ENCODE measurements at places on chromosomes 6 and 20.

- DNase-seq = no peak
Observed at GRCh38 chr6:154427446-154427845, 70.8 kb upstream of the IPCEF1 start.

GRCh38 chr6:93183531-93183972, 235.8 kb downstream of the EPHA7 start:
- no peak for DNase-seq

- peak; percentile 87 for DNase-seq
Observed at GRCh38 chr6:43491750-43492661, 14.6 kb downstream of the TJAP1 start.

GRCh38 chr6:113428702-113429101, 428.4 kb upstream of the MARCKS start:
- DNase-seq = no peak

- DNase-seq = peak; percentile 35
Observed at GRCh38 chr6:134322216-134322615, 4.3 kb upstream of the SGK1 start.

GRCh38 chr20:43937591-43937990, 22.9 kb downstream of the TOX2 start:
- DNase-seq = no peak

DNA sequence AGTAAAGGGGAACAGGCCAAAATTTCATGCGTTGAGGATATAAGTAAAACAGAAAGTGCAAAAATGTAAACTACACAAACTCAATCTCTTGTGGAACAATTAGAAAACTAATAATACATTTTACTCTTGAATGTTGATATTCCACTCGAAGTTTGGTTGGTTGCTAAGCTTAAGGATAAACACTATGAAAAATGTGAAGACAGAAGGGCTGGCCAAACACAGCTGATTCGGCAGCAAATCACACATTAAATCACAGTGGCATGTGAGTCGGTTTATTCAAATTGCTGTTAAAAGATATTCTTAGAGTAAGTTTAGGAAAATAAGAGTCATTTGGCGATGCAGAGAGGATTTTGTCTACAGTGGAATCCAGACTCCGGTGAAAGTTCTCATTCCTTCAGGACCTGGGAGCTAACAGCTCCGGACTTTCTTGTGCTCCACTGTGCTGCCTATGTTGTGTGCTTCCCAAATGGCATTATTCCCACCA, 1.4 kb upstream of the EPM2A start:
- DNase-seq = no peak

- DNase-seq = no peak
Observed at GRCh38 chr6:69812746-69813427, 16.1 kb upstream of the LMBRD1 start.

DNA sequence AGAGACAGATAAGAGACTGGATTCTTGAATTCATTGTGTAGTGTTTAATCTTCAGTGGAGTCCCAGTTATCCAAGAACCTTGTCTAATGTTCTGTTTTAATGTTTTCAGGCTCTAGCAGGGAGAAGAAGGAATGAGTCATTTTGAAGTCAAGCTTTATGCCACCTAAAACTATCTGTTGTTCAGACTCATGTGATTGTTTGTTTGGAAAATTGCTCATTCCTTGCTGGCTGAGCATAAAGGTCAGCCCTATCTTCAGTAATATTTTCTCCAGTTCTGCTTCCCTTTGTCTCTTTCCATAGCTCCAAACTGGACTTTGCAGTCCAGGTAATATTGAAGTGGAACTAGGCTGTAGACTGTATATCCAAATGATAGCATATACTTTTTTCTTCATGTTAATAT, 34.2 kb downstream of the CLVS2 start:
- DNase-seq = no peak
